ENCODE measurements at places on chromosomes 12 and 14. TPM values are rescaled to one million over a fixed set of nuclear protein-coding genes. Genes with fewer than 3 reads are reported as not detected.

- no peaks in the 10 kb centered on the region for H3K36me3 ChIP-seq
- H3K4me1 ChIP-seq, result peaks cover 50% of the 10 kb centered on the region
- no peaks in the 10 kb centered on the region for H3K27me3 ChIP-seq
- peak; percentile 92 for DNase-seq
Measured at GRCh38 chr14:87745507-87746118, 247.4 kb downstream of the GALC start.

DNA sequence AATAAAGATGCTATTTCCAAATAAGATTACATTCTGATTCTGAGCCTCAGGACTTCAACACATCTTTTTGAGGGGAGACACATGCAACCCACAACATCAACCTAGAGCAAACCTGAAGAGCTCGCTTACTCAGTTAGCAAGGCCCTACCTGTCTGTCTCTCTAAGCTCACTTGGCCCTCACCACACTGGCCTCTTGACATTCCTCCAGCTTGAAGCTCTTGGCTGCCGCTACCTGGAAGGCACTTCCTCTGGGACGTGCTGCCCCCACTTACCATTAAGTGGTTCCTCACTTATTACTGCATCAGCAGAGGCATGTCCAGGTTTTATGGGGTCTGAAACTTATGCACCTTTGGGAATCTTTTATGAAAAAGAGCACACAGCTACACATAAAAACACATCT is 354.8 kb downstream of the GALC start:
- no peaks in the 10 kb centered on the region for H3K27me3 ChIP-seq
- H3K27ac ChIP-seq, result no peak overlapping the region
- no peak for DNase-seq
- no peak overlapping the region for H3K4me3 ChIP-seq
- H3K4me1 ChIP-seq, result peaks cover 10% of the 10 kb centered on the region
- no peaks in the 10 kb centered on the region for H3K36me3 ChIP-seq

DNA sequence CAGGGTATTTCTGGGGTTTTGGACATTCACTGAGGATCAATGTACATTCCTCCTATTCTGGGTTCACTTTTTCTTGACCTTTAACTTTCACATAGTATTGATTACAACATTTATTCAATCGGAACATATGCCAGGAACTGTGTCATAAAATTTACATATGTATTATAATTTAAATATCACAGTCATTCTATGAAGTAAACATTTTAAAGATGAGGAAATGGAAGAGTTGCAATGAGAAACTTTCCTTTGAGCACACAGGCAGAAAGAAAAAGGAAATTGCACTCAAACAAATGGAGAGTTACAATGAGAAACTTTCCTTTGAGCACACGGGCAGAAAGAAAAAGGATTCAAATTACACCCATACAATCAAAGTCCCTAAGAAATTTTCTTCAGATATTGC is 3.1 kb downstream of the MUCL1 start:
- no peak for DNase-seq
- no peaks in the 10 kb centered on the region for H3K27me3 ChIP-seq
- no peak overlapping the region for H3K27ac ChIP-seq
- no peak overlapping the region for H3K4me3 ChIP-seq

GRCh38 chr14:72558721-72559120 is 335.2 kb downstream of the DPF3 start:
- H3K27me3 ChIP-seq, result no peaks in the 10 kb centered on the region
- no peak overlapping the region for H3K27ac ChIP-seq
- H3K4me3 ChIP-seq, result no peak overlapping the region
- H3K36me3 ChIP-seq, result no peaks in the 10 kb centered on the region
- DNase-seq, result no peak

GRCh38 chr14:103118663-103119404 is 4.4 kb upstream of the TNFAIP2 start:
- H3K4me3 ChIP-seq, result no peak overlapping the region
- H3K27ac ChIP-seq, result no peak overlapping the region
- peaks cover 21% of the 10 kb centered on the region for H3K4me1 ChIP-seq
- H3K27me3 ChIP-seq, result no peaks in the 10 kb centered on the region
- H3K36me3 ChIP-seq, result no peaks in the 10 kb centered on the region

TMEM119 gene
- not detected for total RNA-seq

Measured in Karpas-422 (cell line).